ENCODE measurements at places on chromosomes 2 and 18.

DNA sequence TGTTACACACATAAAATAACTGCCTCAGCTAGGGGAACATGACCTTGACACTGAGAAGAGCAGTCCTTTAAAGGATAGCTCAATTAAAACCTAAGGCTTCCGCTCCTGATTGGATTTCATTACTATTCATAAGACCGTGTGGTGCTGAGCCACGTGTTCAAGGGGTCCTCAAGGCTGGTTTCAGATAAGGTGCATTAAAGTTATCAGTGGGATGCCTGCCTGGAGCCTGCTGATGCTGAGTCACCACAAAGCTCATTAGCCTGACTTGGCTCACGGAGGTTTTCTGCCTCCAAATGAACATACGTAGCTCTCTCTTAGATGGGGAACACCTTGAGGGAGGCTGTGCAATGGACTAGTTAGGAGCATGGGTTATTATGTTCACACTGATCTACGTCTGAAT, 518.9 kb downstream of the TDRD15 start:
- DNase-seq, result no peak

DNA sequence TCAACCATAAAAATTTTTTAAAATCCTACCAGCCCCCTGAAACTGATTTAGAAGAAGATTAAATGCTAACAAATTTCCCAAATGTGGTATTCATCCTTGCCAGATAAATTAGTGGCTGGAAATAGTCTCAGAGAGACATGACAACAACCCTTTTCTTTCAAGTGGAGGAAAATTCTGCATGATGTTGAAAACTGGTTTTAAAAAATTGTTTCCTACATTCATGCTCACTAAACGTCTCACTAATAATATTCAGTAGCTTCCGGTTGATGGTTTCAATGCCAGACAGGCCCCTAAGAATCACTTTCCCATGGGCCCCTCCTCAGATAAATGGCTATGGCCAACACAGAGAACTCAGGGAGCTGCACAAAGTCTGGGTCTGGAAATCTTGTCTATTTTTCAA, 43.2 kb downstream of the NCKAP5 start:
- DNase-seq, result no peak

GRCh38 chr2:1455466-1455865, 42.2 kb downstream of the TPO start:
- DNase-seq, result no peak

DNA sequence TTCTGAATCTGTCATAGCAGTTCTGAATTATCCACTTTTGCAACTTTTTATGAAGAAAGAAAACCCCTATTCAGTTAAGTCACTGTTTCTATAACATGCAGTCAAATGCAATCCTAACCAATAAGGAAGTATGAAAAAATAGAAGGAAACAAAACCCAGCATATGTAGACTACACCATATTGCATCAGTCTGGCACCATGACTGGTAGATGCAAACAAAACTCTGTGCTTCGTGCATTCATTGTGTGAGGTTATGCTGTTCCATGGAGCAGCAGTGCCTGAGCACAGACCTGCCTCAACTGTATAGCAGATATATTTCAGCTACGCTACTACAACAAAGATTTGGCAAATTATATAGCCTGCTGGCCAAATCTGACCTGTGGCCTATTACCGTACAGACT, 325.5 kb downstream of the LRP1B start:
- no peak for DNase-seq

DNA sequence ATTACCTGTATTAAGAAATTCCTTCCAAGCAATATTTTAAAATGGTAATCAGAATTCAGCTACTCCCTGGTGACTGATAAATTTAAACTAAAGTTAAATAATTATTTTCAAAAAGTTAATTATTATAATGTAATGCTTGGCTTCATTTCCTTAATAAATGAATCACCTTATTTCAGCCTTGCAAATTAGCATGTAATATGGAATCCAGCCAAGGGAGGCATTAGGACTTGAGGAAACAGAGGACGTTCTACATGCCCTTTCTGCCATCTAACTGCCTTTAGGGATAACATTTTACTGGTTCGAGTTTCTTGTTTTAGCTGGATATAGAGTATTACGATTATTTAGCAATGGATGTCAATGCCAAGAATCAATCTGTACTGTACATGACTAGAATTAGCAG, 636.3 kb downstream of the TSN start:
- DNase-seq, result no peak

DNA sequence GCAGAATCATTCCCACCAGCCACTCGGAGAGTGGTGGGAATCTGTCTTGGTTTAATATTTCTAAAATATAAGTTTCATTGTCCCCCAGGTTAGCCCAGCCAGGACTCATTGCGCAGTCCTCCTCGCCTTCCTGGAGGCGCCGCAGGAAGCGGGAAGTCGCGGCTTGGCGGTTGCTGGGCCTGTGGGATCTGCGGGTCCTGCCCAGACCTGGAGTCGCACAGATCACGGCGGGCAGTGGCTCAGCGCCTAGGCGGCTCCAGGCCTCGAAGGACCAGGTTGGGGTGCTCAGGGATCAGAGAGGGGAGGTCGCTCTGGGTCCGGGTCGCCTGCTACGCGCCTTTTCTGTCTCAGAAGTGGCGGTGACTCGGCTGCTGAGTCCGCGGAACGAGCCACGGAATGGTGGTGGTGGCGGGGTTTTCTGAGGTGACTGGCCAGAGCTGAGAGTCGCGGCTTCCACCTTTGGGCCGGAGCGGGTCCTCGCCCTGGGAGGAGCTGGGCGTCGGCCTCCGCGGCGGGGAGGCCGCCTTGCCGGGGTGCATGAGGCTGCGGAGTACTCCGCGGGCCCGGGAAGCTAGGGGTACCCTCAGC, 2.6 kb downstream of the HOXD3 start:
- no peak for DNase-seq

Data from stimulated activated CD8-positive, alpha-beta memory T cell treated with anti-CD3 and anti-CD28 coated beads, Interleukin-4, amount 100 ng/mL, for 4 hours (primary cell).